ENCODE measurements at places on chromosomes 11 and 22. TPM values are rescaled to one million over a fixed set of nuclear protein-coding genes. Genes with fewer than 3 reads are reported as not detected.

DNA sequence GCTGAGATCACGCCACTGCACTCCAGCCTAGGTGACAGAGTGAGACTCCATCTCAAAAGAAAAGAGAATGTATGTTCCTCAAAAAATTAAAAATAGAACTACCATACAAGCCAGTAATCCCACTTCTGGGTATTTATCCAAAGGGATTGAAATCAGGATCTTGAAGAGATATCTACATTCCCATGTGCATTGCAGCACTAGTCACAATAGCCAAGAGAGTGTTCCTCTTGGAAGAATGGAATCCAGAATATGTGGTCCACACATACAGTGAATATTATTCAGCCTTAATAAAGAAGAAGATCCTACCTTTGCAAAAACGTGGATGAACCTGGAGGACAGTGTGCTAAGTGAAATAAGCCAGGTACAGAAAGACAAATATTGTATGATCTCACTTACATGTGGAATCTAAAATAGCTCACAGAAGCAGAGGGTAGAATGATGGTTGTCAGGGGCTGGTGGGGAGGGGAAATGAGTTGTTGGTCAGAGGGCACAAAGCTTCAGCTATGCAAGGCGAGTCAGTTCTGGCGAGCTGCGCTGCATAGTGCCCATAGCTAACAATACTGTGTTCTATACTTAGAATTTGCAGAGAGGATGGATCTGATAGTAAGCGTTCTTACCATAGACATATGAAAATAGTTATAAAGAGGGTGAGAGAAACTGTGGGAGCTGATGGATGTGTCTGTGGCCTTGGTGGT is 32.1 kb downstream of the GRIK4 start:
- H3K36me3 ChIP-seq, result no peaks in the 10 kb centered on the region
- H3K4me1 ChIP-seq, result no peaks in the 10 kb centered on the region
- H3K27me3 ChIP-seq, result peaks cover 10% of the 10 kb centered on the region
- no peak overlapping the region for H3K4me3 ChIP-seq
- no peak for DNase-seq

GRCh38 chr11:45043755-45044475 is 93.2 kb upstream of the TP53I11 start:
- no peaks in the 10 kb centered on the region for H3K36me3 ChIP-seq
- peaks cover 3% of the 10 kb centered on the region for H3K27me3 ChIP-seq
- H3K4me1 ChIP-seq, result peaks cover 5% of the 10 kb centered on the region
- DNase-seq, result no peak

- H3K27me3 ChIP-seq, result no peaks in the 10 kb centered on the region
- H3K27ac ChIP-seq, result no peak overlapping the region
- H3K4me1 ChIP-seq, result no peaks in the 10 kb centered on the region
- no peaks in the 10 kb centered on the region for H3K36me3 ChIP-seq
Measured at GRCh38 chr11:102912482-102912830, 37.7 kb upstream of the MMP12 start.

GRCh38 chr11:64252003-64252872 is 908 bp downstream of the PLCB3 start:
- peaks cover 18% of the 10 kb centered on the region for H3K4me1 ChIP-seq
- no peaks in the 10 kb centered on the region for H3K27me3 ChIP-seq
- peak; percentile 31 for DNase-seq
- H3K27ac ChIP-seq, result no peak overlapping the region
- peak overlapping the region; percentile 83 for H3K4me3 ChIP-seq
- H3K36me3 ChIP-seq, result no peaks in the 10 kb centered on the region

GRCh38 chr11:12693479-12694182 is 19.4 kb downstream of the TEAD1 start:
- H3K4me3 ChIP-seq, result no peak overlapping the region
- no peak overlapping the region for H3K27ac ChIP-seq
- H3K36me3 ChIP-seq, result no peaks in the 10 kb centered on the region

DNA sequence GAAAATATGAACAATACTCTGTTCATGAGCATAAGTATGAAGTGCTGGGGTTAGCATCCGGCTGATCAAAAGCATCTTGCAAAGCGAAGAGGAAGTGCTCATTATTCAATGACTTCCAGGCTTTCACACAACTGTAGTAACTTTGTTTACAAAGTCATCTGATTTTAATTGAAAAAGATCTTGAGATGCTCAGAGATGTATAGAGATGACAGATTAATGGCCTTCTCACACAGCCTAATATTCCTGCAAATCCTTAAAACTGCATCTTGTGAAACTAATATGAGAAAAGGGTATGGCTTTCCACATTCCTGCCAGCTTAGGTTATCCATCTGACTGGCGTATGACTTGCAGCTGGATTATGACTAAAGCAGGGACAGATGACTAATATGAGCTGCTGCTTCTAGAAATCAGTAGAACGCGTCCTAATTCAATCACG is 125.4 kb downstream of the CASP12 start:
- no peaks in the 10 kb centered on the region for H3K27me3 ChIP-seq
- no peak overlapping the region for H3K27ac ChIP-seq
- H3K4me3 ChIP-seq, result no peak overlapping the region
- no peaks in the 10 kb centered on the region for H3K36me3 ChIP-seq
- no peak for DNase-seq

DNA sequence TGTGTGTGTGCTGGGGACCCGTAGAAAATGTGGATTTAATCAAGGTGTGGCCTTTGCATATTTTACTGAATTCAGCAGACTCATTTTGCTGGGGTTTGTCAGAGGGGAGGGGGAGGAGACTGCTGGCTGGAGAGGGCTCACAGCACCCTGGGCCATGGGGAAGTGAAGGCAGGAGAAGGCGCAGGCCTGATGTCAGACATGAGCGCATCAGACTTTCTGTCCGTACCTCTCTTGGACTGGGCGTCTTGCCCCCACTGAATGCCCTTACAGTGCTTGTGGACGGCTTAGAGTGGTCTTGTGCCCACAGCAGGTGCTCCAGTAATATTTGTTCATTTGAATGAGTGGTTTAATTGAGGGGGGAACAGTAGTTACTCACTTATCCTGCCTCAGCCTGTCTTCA is 75.2 kb downstream of the TEAD1 start:
- no peaks in the 10 kb centered on the region for H3K4me1 ChIP-seq
- DNase-seq, result no peak
- no peaks in the 10 kb centered on the region for H3K36me3 ChIP-seq
- H3K27ac ChIP-seq, result no peak overlapping the region
- no peak overlapping the region for H3K4me3 ChIP-seq

GRCh38 chr11:119894916-119895315 is 165.9 kb upstream of the NECTIN1 start:
- H3K27me3 ChIP-seq, result peaks cover 4% of the 10 kb centered on the region
- H3K4me1 ChIP-seq, result no peaks in the 10 kb centered on the region
- no peak overlapping the region for H3K27ac ChIP-seq
- no peaks in the 10 kb centered on the region for H3K36me3 ChIP-seq
- no peak overlapping the region for H3K4me3 ChIP-seq

- no peaks in the 10 kb centered on the region for H3K36me3 ChIP-seq
- peak overlapping the region; percentile 79 for H3K27ac ChIP-seq
- no peak overlapping the region for H3K4me3 ChIP-seq
- peaks cover 44% of the 10 kb centered on the region for H3K4me1 ChIP-seq
- H3K27me3 ChIP-seq, result no peaks in the 10 kb centered on the region
- DNase-seq, result peak; percentile 79
Measured at GRCh38 chr11:73152861-73153483, 10.9 kb upstream of the FCHSD2 start.

DNA sequence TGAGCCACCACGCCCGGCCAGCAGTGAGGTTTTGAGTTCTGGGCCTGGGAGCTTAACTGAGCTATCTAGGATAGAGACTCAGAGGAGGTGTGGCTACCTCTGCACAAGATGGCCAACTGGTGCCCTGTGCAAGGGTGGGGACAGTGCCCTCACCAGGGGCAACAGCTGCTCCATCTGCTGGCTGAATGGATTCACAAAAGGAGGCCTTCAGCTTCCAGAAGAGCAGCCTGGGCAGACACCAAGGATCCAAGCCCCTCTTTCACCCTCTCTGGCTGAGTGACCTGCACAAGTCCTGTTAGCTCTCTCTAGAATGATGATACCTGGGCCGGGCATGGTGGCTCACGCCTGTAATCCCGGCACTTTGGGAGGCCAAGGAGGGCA is 33.5 kb upstream of the BAIAP2L2 start:
- no peak overlapping the region for H3K4me3 ChIP-seq
- H3K27me3 ChIP-seq, result no peaks in the 10 kb centered on the region
- no peak overlapping the region for H3K27ac ChIP-seq
- DNase-seq, result no peak
- peaks cover 18% of the 10 kb centered on the region for H3K36me3 ChIP-seq
- peaks cover 19% of the 10 kb centered on the region for H3K4me1 ChIP-seq

- no peaks in the 10 kb centered on the region for H3K27me3 ChIP-seq
- no peak for DNase-seq
- no peak overlapping the region for H3K4me3 ChIP-seq
- H3K4me1 ChIP-seq, result peaks cover 4% of the 10 kb centered on the region
- no peak overlapping the region for H3K27ac ChIP-seq
Measured at GRCh38 chr11:126114486-126115126, 51.9 kb upstream of the CDON start.

GRCh38 chr11:69721745-69722144 is 17.9 kb upstream of the FGF19 start:
- H3K27me3 ChIP-seq, result peaks cover 57% of the 10 kb centered on the region
- no peak overlapping the region for H3K27ac ChIP-seq
- no peaks in the 10 kb centered on the region for H3K36me3 ChIP-seq
- no peaks in the 10 kb centered on the region for H3K4me1 ChIP-seq

GRCh38 chr11:19027829-19028595 is 32.5 kb downstream of the MRGPRX2 start:
- no peak overlapping the region for H3K4me3 ChIP-seq
- no peaks in the 10 kb centered on the region for H3K36me3 ChIP-seq
- no peak overlapping the region for H3K27ac ChIP-seq
- peaks cover 2% of the 10 kb centered on the region for H3K4me1 ChIP-seq

DNA sequence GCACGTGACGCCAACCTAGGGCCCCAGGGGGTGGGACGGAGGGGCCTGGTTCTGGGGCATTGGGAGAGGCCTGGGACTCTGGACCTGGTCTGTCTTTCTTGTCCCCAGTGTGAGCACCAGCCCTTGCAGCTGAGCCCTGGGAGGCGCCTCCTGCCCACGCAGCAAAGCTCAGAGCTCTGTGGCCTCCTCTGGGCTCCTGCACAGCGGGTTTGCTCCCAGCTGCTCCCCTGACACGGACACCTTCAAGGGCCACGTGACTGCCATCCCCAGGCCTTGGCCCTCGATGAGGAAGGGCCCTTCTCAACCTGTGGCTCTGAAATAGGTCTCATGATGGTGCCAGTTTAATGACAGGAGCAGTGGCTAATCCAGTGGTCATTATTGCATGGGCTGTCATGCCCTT is 31.5 kb upstream of the CCDC188 start:
- peaks cover 3% of the 10 kb centered on the region for H3K27me3 ChIP-seq
- H3K27ac ChIP-seq, result no peak overlapping the region
- no peaks in the 10 kb centered on the region for H3K36me3 ChIP-seq

GRCh38 chr11:105367129-105367528 is 227.6 kb upstream of the CARD18 start:
- H3K36me3 ChIP-seq, result no peaks in the 10 kb centered on the region
- H3K27ac ChIP-seq, result no peak overlapping the region
- DNase-seq, result no peak
- no peaks in the 10 kb centered on the region for H3K27me3 ChIP-seq
- no peak overlapping the region for H3K4me3 ChIP-seq
- no peaks in the 10 kb centered on the region for H3K4me1 ChIP-seq

GRCh38 chr11:22690871-22691270 is 24.5 kb downstream of the GAS2 start:
- no peaks in the 10 kb centered on the region for H3K36me3 ChIP-seq
- H3K27me3 ChIP-seq, result no peaks in the 10 kb centered on the region
- H3K4me3 ChIP-seq, result no peak overlapping the region
- no peak for DNase-seq

GRCh38 chr11:8332196-8332595 is 68.5 kb upstream of the LMO1 start:
- H3K4me3 ChIP-seq, result no peak overlapping the region
- DNase-seq, result no peak
- H3K4me1 ChIP-seq, result no peaks in the 10 kb centered on the region
- no peak overlapping the region for H3K27ac ChIP-seq

- no peaks in the 10 kb centered on the region for H3K36me3 ChIP-seq
- H3K27me3 ChIP-seq, result peaks cover 3% of the 10 kb centered on the region
- no peak overlapping the region for H3K27ac ChIP-seq
- H3K4me3 ChIP-seq, result no peak overlapping the region
Measured at GRCh38 chr11:45332276-45332934, 46.3 kb upstream of the SYT13 start.

DNA sequence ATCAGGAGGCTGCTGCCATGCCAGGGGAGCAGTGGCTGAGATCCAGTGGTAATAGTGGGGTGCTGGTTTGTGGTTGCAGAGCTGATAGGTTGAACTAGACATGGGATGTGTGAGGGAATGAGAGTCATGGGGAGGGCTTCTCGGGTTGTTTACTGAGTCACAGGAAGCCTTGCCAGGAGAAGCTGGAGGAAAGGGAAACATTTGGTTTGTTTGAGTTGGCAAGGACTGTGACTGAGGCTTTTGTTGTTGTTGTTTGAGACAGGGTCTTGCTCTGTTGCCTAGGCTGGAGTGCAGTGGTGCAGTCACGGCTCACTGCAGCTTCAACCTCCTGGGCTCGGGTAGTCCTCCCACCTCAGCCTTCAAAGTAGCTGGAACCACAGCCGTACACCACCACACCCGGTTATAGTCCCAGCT is 49.3 kb downstream of the CABIN1 start:
- peaks cover 4% of the 10 kb centered on the region for H3K4me1 ChIP-seq
- peaks cover 56% of the 10 kb centered on the region for H3K36me3 ChIP-seq
- no peak overlapping the region for H3K4me3 ChIP-seq
- no peaks in the 10 kb centered on the region for H3K27me3 ChIP-seq

TMEM191B gene
- 1.8 TPM for total RNA-seq

GGTLC2 gene
- not detected for total RNA-seq

PHRF1 gene
- total RNA-seq, result 33.5 TPM

GAS2L1 gene
- 1.3 TPM for total RNA-seq

P2RX6 gene
- not detected for total RNA-seq

C11orf86 gene
- total RNA-seq, result not detected

ACAD8 gene
- 20.9 TPM for total RNA-seq

WT1 gene
- not detected for total RNA-seq

UBE4A gene
- 40.4 TPM for total RNA-seq

ELF5 gene
- total RNA-seq, result not detected
